ENCODE measurements at places on chromosomes 1 and 21.

DNA sequence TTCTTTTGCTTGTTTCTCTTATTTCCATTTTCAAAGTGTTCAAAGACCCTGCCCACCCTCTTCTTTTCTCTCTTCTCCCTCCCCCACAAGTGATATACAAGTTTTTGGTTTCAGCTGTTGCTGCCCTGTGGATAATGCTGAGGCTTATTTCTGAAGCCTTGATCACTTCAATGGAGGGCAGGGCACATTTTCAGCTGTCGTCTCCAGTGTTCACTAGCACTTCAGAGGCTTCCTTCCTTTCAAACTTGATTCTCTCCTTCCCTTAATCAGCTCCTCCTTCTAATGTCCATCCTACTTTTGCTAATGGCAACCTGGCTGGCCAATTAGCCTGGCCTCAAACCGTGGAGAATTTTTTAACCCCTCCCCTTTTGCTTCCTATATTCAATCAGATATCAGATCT, 435.7 kb upstream of the RUNX1 start:
- no peak for DNase-seq

DNA sequence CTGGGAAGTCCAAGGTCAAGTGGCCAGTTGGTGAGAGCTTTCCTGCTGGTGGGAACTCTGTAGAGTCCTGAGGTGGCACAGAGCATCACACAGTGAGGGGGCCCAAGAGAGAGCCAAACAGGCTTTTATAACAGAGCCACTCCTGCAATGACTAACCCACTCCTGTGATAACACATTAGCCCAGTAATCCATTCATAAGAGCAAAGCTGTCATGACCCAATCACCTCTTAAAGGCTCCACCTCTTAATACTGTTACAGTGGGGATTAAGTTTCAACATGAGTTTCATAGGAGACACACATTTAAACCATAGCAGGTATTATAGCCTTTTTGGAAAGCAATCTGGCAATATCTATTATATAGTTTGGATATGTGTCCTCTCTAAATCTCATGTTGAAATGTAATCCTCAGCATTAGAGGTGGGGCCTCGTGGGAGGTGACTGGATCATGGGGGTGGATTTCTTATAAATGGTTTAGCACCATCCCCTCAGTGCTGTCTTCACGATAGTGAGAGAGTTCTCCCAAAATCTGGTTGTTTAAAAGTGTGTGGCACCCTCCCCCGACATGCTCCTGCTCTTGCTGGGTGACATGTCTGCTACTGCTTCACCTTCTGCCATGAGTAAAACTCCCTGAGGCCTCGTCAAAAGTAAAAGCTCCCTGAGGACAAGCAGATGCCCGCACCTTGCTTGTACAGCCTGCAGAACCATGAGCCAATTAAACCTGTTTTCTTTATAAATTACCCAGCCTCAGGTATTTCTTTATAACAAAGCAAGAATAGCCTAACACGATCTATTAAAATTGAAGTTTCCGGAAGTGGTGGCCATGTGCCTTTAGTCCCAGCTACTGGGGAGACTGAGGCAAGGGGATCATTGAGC, 64.5 kb downstream of the CD58 start:
- DNase-seq = no peak

GRCh38 chr21:45420061-45421041, 15.4 kb downstream of the COL18A1 start:
- no peak for DNase-seq

DNA sequence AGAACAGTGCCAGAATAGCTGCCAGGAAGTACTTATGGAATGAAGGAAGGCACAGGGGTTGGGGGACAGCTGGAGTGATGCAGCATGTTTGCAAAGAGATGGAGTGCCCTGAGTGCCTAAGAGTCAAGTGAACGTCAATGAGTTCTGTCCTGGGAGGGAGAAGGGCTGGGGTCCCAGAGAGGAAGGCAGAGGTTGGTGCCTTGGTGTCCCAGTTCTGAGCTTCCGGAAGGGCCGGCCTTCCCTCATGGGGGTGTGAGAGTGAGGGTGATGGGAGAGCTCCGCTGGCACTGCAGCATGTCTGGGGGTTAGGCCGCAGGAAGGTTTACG, 17.6 kb downstream of the NES start:
- DNase-seq = no peak

DNA sequence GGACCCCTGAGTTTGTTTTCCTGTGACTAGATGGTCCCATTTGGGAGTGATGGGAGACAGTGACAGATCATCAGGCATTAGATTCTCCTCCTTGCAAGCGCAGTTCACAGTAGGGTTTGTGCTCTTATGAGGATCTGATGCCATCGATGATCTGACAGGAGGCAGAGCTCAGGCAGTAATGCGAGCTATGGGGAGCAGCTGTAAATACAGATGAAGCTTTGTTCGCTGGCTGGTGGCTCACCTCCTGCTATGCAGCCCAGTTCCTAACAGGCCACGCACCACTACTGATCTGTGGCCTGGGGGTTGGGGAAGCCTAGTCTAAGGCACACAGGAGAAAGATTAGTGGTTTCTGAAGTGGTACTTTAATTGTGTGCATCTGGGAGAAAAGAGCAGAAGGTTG, 7.1 kb upstream of the PLPP3 start:
- no peak for DNase-seq

DNA sequence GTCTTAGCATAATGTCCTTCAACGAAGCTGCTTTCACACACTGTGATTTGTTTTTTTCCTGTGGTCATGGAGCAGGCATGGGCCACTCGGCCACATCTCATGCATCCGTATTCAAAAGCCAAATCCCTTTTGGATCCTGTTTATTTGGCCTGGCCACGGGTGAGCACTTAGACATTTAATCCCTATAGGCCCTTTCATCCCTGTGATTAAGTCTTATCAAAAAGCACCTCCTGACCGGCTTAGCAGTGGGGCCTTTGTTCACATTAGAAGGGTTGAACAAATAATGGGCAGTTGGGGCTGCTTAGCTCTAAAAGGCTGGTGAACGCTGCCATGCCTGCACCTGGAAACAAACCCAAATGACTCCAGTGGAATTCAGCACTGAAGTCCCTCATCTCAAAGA, 2.0 kb downstream of the KCNE2 start:
- no peak for DNase-seq

GRCh38 chr1:46086576-46086975, 45.9 kb downstream of the PIK3R3 start:
- DNase-seq = no peak

GRCh38 chr21:37145635-37146111, 72.6 kb downstream of the TTC3 start:
- no peak for DNase-seq

- no peak for DNase-seq
Observed at GRCh38 chr1:186082235-186082937, 292.7 kb downstream of the TPR start.

GRCh38 chr1:1031659-1032235, 11.8 kb downstream of the AGRN start:
- DNase-seq = no peak

DNA sequence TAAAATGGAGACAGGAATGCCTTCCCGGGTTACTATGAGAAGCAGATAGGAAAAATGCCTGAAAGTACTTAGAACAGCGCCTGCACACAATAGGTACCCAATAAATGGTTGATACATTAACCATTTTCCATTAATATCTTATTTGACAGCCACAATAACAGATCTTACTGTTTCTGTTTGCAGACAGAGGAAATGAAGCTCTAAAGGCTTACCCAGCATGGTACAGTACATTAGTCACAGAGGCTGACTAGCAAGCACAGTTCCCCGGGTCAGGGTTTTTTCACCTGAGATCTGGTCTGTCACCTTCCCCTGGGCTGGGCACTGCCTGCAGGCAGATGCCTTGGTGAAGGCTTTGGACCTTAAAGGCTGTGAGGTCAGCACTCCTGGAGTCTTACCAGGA, 2.9 kb downstream of the TRIM63 start:
- DNase-seq = no peak

All from activated CD4-positive, alpha-beta T cell treated with anti-CD3 and anti-CD28 coated beads, Interleukin-2, amount 50 U/mL, for 24 hours (primary cell).